Pulmonary artery endothelial cell (primary cell): ENCODE measurements at places on chromosomes 1 and 21. TPM values are rescaled to one million over a fixed set of nuclear protein-coding genes. Genes with fewer than 3 reads are reported as not detected.

DNA sequence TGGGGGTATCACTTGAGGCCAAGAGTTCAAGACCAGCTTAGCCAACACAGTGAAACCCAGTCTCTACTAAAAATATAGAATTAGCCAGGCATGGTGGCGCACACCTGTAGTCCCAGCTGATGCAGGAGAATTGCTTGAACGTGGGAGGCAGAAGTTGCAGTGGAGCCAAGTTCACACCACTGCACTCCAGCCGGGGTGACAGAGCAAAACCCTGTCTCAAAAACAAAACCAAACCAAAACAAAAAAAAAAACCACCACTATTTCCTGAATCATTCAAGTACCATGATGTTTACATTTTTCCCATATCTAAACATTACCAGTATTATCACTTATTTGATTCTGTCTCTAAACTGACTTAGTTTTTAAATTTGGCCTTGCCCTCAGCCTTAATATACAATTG, 29.5 kb downstream of the TUT4 start:
- DNase-seq: no peak

- DNase-seq: peak; percentile 78
These were observed 7.4 kb downstream of the IRF2BP2 start for GRCh38 chr1:234602334-234603220.

DNA sequence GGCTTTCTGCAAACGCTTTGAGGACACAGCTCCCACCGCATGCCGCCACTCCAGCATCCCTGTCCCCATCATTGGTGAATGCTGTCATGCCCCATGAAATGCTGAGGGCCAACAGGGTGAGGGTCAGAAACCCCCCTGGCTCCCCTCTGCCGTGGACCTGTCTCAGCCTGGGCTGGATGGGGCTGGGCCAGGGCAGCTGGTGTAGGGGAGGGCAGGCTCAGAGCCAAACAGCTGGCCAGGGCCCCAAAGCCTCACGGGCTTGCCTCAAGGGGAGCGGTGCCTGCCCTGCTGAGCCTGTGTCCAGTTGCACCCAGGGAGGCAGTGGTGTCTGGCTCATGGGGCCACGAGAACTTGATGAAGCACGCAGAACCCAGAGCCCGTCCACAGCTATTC, 49.7 kb downstream of the S100B start:
- DNase-seq: no peak

- DNase-seq: no peak
These were observed 18.0 kb upstream of the TTC22 start for GRCh38 chr1:54819195-54819536.

GRCh38 chr1:64934115-64934877, 32.1 kb downstream of the JAK1 start:
- DNase-seq: no peak

- DNase-seq: no peak
These were observed 376.9 kb downstream of the USH2A start for GRCh38 chr1:216046336-216046735.

The UROD gene
- 265 and 302 TPM in 2 replicates for total RNA-seq
